ENCODE measurements at places on chromosomes 2 and 18.

GRCh38 chr2:189287363-189287762 is 107.8 kb upstream of the COL5A2 start:
- no peak for DNase-seq

- no peak for DNase-seq
Measured at GRCh38 chr18:50397023-50397422, 22.2 kb downstream of the SKA1 start.

DNA sequence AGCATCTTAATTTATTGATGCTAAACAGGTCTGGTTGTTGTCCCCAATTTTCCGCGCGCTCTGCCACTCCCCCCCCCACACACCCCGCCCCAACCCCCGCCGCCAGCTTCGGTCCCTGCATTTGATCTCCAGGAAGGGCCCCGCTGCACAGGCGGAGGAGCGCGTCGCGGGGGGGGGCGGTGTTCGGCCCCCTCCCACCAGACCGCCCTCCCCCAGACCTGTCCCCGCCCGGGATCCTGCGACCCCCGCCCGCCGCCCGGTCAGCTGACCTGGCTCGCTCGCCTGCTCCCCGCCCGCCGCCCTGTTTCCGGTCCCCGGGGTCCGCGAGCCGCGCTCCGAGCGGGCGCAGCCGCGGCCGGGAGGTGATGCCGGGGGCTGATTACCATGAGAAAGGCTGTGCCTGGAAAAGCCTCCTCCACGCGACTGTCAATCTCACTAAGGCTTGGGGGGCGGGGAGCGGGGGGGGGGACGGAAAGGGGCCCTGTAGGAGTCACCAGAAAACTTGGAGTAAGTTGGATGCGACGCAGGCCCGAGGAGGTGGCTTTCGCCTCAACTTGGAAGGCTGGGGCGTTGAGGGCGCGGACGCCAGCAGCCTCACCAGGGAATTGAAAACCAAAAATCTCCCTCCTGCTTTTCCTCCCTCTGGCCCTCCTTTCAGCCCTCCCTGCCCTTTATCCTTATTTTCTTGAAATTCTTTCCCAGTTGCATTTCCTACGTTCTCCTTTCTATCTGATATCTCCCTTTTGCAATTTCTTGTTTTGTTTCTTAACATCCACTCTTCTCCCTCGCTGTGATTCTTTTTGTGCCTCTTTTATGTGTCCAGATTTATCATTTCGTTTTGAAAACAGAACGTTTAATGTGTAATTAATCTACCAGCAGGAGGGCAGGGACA is 4.4 kb upstream of the ZEB2 start:
- DNase-seq, result no peak

GRCh38 chr2:219739066-219739465 is 111.6 kb downstream of the SLC4A3 start:
- no peak for DNase-seq

- no peak for DNase-seq
Measured at GRCh38 chr2:120498576-120499394, 152.8 kb downstream of the INHBB start.

DNA sequence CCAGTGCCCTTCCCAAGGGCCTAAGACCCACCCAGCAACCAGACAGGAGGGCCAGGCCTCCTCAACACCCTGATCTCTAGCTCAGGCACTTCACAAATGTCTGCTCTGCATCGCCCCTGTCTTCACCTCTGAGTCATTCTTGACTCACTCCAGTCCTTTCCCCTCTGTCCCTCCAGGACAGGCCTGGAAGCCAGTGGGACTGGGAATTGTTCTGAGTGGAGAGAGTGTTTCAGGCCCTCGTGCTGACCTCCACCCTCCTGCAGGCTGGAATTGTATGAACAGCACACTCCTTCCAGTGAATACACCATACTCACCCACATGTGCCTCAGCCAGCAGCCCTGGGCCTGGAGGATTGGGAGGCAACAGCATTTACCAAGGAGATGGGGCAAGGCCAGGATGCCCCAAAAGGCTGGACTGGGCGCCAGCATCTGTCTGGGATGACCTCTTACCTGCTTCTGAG is 304.2 kb downstream of the CYP26B1 start:
- DNase-seq, result no peak

DNA sequence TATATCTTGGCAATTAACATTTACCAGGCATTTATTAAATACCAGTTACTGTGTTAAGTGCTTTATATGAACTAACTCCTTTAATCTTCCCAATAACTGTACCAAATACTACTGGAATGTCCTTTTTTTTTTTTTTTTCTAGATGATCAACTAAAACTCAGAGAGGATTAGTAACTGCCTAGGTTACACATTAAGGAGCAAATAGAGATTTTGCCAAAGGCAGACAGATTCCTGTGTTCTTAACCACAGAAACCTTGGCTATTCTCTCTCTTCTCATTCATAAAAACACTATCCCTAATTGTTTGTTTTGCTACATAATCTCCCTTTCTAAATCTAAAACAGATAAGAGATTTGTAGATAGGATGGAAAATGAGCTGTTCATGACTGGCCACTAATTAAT is 13.3 kb downstream of the DHX57 start:
- no peak for DNase-seq

GRCh38 chr2:162938387-162938786 is 99.8 kb upstream of the KCNH7 start:
- DNase-seq, result no peak

DNA sequence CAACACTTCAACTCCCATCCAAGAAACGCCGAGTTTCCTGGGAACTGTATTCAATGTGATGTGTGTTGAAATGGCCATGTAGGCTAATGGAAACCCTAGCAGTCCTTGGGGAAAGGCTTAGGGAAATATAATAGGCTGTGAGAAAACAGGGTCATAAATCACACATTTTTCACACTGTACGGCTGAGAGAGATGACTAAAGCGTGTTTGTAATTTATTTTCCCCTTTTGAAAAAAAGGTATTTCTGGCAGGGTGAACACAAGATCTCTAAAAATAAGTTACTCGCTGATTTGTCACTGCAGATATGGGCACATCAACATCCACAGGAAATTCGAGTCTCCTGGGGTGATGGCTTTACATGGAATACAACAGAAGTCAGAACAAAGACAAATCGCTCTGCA is 109.6 kb upstream of the ST6GAL2 start:
- DNase-seq, result no peak

- no peak for DNase-seq
Measured at GRCh38 chr2:10089565-10090190, 9.5 kb upstream of the CYS1 start.

- DNase-seq, result no peak
Measured at GRCh38 chr2:39431592-39432316, 5.3 kb downstream of the MAP4K3 start.

DNA sequence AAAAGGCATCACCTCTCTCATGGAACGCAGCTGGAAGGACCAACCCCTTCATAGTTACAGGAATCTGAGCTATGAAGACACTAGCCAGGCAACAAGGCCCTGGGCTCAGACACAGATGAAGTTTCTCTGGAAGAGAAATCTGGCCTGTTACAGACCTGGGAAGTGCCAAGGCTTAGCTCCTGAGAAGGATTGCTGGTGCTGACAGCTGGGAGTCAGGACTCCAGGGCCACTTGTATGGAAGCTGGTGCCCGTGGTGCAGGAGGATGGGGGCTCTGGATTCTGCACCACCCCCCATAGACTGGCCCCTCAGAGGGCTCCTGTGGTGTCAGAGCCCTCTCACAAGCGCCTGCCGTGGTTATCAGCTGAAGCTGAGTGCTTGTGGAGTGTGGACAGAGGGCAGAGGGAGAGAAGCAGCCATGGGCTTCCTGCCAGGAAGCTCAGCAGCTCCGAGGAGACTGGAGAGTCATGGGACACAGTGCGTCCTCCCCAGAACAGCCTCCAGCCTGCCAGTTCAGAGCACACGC is 87.3 kb upstream of the LCLAT1 start:
- DNase-seq, result no peak

- DNase-seq, result no peak
Measured at GRCh38 chr2:202610380-202610779, 24.4 kb upstream of the FAM117B start.

GRCh38 chr18:43587538-43588153 is 310.4 kb upstream of the SYT4 start:
- peak; percentile 25 for DNase-seq

GRCh38 chr2:237791977-237792727 is 6.4 kb upstream of the RBM44 start:
- peak; percentile 77 for DNase-seq

DNA sequence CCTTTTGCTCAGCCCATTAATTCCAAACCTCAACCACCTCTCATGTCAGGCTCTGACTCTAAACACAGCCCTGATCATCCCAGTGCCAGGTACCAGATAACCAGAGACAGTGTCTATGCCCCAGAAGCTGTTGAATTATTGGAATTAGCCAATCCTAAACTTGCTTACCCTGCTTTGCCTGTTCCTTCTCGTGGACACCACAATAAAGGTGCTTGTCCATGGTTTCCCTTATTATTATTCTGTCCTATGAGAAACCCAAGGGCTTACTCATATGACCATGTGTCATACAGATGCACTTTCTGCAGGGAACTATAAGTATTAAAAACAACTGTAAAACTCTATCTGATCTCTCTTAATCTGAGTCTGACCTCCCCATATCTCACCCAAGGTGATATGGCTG is 2193.8 kb upstream of the PIK3C3 start:
- DNase-seq, result no peak

GRCh38 chr2:216205486-216205885 is 96.3 kb downstream of the XRCC5 start:
- DNase-seq, result no peak

- DNase-seq, result no peak
Measured at GRCh38 chr2:23215016-23215415, 170.0 kb upstream of the KLHL29 start.

DNA sequence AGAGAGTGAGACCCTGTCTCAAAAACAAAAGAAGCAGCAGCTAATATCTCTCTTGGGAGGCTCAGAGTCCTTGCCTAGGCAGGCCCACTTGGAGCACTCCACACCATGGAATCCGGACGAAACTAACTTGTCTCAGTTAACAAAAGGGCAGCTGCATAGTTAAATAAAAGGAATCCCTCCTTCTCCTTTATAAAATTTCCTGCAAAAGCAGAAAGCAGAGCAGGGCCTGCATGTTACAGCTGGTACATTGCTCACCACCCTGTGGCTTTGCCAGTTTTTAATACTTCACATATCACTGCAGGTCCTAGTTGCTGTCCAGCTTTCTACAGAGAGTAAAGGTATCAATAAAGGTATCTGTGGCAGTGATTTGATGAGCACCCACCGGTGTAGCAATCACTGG is 93.6 kb downstream of the ASAP2 start:
- no peak for DNase-seq

- no peak for DNase-seq
Measured at GRCh38 chr2:53911434-53912189, 51.8 kb upstream of the GPR75 start.

GRCh38 chr2:146814971-146815370 is 1029.9 kb upstream of the ACVR2A start:
- no peak for DNase-seq

DNA sequence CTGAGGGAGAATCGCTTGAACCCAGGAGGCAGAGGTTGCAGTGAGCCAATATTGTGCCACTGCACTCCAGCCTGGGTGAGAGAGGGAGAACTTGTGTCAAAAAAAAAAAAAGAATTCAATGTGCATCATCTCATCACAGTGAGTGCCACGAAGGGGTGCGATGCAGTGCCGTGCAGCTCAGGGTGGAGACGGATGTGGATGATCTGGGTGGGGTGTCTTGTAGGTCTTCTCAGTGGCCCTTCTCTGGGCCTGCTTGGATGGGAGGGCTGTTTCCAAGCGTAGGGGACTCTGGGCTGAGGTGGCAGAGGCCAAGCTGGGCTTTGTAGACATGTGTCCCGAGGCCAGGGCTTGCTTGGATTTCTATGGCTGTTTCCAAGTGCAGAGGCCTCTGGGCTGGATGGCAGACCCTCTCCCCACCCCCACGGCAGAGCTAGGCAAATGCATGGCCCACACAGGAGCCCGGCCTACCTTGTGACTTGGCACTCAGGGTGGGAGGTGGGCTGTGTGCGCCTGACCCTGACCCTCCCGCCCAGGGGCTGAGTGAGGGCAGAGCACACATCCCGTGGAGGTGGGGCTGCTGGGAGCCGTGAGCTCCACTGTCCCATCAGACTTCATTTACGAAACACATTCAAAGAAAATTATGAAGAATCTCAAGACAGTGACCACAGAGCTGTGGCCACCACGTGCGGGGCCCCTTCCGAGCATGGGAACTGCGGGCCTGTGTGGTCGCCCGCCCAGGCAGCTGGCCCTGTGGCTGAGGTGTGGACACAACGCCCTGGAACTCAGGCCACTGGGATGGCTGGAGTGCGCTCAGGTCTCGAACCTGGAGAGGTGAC is 76.4 kb downstream of the ASB1 start:
- no peak for DNase-seq

- no peak for DNase-seq
Measured at GRCh38 chr2:79906139-79906890, 393.5 kb downstream of the CTNNA2 start.

- DNase-seq, result no peak
Measured at GRCh38 chr2:231968820-231969219, 7.3 kb downstream of the DIS3L2 start.

DNA sequence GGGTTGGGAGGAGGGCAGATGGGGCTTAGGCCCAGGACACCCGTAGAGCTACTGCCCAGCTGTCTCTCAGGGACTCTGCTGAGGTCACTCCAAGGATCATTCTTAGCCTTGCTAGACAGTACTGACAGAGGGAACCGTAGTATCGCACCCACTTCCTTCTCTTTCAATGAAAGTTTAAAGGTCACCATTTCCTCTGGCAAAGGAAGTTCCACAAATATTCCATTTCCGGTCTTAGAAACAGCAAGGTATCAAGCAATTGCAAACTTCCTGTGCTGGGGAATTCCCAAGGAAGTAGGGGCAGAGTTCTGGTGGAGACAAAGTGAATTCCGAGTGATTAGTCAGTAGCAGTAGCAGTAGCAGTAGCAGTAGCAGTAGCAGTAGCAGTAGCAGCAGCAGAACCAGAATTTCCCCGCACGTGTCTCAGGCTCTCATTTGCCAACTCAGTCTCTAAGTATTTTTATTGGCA is 24.7 kb downstream of the IL1B start:
- peak; percentile 24 for DNase-seq

DNA sequence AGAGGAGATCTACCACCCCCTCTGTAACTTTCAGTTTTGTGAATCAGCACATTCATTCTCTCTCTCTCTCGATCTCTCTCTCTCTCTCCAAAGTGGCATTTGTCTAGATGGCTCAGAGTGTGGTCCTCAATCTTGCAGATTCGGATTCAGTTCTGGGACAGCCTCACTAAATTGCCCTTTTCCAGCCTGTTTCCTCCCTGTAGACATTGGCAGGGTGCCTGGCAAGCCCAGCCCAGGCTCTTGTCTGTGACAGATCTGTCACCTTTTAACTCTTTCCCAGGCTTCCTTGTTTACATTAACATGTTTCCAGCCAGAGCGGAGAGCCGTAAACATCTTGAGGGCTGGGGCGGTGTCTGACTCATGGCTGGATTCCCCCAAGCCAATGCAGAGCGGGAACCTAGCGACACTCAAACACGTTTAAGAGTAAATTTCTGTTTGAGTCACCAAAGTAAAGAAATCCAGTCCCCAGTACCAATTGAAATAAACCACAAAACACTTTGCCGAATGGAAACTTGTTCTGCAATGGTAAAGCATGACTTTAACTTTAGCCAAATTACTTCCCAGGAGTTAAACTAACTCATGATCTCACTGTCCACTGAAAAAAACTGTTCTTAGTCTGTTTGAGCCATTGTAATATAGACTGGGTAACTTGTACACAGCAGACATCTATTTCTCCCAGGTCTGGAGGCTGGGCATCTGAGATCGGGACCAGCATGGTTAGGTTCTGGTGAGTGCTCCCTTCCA is 6.6 kb upstream of the CYP27C1 start:
- DNase-seq, result peak; percentile 33

- no peak for DNase-seq
Measured at GRCh38 chr2:65098741-65099140, 31.2 kb downstream of the RAB1A start.

GRCh38 chr2:209322041-209322440 is 101.8 kb upstream of the MAP2 start:
- DNase-seq, result no peak

Measured in HepG2 (cell line).